Occipital lobe (tissue), 3 donors: ENCODE measurements at places on chromosomes 12 and 14.

DNA sequence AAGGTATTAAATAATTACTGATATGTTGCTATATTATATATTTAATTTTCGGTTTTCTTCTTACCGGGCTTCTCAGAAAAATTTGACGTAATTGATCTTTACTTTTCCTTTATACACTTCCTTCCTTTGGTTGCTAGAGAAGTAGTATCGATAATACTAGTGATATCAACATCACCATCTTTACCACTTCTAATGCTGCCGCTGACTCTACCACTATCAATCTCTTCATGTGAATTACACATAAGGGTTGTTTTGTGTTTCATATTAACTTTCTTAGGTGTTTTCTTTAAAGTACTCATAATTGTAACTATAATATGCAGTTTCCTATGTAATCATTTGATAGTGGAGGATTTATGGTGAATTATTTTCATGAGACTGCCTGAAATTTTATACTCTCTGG lies 30.9 kb upstream of the KLRF1 start:
- DNase-seq: no peak

- no peak for DNase-seq
Observed at GRCh38 chr12:122130150-122130549, 43.9 kb downstream of the IL31 start.

GRCh38 chr14:51310505-51310944 lies 70.5 kb downstream of the TMX1 start:
- no peak for DNase-seq

DNA sequence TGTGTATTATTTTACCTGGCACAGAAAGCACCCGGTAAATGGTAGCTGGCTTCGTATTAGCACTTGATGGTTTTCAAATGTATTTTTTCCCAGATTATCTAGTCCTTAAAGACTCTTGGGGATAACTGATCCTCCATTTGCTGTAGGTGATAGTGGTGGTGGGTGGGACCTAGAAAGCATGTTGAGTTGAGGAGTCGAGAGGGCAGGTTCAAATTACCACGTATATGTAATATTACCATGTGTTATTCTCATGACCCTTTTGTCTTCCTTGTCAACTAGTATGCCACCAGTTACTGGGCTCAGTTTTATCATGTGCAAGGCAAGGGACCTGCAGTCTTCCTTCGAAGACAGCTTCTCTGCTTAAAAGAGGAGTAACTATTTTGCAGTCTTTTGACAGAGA lies 1.8 kb downstream of the GLRX5 start:
- no peak for DNase-seq

DNA sequence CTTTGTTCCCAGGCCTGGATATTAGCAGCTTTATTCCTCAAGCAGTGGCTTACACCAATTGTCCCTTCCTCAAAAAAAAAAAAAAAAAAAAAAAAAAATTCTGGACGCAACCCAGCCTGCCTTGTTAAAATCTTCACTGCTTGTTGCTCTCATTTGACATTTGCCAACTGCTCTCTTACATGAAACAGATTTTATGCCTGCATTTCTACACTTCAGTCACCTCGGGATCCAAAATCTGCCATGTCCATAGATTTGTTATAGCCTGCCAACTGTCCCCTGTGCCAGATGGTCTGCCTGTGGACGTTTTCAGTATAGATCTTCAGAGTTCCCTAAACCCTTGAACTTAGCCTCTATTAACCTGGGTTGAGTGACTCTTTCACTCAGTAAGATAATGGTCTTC lies 651.5 kb downstream of the FSCB start:
- no peak for DNase-seq

DNA sequence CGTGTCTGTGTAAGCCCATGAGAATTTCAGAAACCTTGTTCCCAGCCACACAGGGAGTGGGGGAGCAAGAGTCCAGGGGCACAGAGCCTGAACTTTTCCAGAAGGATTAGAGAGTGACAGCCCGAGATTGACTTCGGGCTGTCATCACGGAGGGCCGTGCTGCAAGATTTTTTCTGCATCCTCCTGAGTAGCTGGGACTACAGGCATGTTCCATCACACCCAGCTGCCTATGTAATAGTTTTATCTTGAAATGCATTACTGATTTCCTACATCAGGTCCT lies 14.4 kb downstream of the EVL start:
- DNase-seq: no peak

- no peak for DNase-seq
Observed at GRCh38 chr14:64550621-64551333, 1.0 kb downstream of the PPP1R36 start.

- no peak for DNase-seq
Observed at GRCh38 chr14:55819610-55820304, 239.8 kb downstream of the KTN1 start.
